ENCODE measurements at places on chromosomes 1 and 21.

DNA sequence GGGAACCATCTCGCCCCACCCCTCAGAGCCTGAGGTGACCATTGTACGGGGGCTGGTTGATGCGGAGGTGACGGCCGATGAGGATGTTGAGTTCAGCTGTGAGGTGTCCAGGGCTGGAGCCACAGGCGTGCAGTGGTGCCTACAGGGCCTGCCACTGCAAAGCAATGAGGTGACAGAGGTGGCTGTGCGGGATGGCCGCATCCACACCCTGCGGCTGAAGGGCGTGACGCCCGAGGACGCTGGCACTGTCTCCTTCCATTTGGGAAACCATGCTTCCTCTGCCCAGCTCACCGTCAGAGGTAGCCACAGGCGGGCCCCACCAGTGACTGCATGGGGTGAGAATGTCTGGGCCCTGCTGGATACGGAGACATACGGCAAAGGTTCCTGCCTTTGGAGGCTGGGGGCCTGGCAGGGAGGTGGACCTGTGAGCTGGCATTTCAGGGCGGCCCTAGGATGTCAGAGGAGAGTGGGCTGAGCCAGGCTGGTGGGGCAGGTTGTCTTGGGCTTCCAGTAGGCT lies 98.5 kb downstream of the TRIM11 start:
- no peak for DNase-seq

DNA sequence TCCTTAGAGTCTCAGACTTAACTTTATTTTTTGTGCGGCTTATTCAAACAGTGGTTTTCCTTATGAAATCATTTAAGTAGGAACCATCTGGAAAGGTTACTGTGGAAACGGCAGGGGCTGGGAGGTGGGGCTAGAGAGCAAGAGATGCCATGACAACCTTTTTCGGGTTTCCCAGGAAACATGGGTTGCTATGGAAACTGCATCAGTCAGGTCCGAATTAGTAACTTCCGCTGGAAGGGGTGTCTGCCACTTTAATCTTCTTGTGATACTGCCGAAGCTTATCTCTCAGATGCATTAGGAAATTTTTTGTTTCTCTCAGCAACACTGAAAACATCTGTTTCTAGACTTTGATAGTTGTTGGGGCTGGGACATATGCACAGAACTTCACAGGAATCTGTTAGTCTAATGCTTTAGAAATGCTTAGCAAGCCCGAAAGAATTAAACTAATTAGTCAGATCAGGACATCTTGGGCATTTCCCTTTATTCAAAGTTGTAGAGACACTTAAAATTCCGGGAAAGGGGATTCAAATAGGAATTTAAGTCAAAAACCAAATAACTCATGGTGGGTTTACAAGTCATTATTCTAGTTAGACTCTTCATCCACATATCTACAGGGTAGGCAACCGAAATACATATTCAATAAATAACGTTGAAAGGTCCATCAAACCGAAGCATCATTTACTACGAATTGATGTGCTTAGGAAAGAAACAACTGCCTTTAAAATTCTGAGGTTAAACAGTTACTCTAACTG lies 2.6 kb downstream of the KCNA3 start:
- DNase-seq = no peak

GRCh38 chr1:236469466-236469865 lies 54.3 kb upstream of the LGALS8 start:
- no peak for DNase-seq

DNA sequence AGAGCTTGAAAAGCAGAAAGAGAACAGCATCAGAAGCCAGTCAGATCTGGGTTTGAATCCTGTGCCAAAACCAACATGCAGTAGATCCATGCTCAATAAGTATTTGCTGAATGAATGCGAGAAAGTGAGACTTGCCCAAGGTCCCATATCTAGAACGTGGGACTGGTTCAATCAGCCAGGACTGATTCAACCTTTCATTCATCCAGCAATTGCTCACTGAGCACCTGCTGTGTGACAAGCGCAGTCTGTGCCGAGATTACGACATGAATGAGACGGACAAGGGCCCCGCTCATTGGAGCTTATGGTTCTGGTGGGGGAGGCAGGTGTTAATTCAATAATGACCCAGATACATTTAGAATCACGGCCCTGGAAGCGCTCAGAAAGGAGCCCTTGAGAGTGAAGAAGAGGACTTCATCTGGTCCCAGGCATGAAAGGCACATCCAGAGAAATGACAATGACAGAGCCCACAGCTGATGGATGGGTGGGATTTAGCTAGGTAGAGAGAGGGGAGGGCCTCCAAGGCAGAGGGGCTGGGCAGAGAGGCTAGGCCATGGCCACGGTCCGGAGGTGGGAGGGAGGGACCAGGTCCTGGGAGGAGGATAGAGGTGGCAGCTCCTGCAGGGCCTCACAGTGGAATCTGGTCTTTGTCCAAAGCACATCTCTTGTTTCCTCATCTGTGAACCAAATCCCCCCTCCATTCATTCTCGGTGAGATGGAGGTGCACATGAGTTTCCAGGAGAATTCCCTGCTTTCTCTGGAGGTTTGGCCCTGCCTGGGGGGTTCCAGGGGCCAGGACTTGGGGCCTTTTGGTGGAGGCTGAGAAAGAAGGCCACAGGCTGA lies 4.2 kb upstream of the FAM131C start:
- no peak for DNase-seq
